NCI-H2171 treated with DMSO at 0.1 percent for 48 hours (cell line): ENCODE measurements at places on chromosomes 1 and 21.

DNA sequence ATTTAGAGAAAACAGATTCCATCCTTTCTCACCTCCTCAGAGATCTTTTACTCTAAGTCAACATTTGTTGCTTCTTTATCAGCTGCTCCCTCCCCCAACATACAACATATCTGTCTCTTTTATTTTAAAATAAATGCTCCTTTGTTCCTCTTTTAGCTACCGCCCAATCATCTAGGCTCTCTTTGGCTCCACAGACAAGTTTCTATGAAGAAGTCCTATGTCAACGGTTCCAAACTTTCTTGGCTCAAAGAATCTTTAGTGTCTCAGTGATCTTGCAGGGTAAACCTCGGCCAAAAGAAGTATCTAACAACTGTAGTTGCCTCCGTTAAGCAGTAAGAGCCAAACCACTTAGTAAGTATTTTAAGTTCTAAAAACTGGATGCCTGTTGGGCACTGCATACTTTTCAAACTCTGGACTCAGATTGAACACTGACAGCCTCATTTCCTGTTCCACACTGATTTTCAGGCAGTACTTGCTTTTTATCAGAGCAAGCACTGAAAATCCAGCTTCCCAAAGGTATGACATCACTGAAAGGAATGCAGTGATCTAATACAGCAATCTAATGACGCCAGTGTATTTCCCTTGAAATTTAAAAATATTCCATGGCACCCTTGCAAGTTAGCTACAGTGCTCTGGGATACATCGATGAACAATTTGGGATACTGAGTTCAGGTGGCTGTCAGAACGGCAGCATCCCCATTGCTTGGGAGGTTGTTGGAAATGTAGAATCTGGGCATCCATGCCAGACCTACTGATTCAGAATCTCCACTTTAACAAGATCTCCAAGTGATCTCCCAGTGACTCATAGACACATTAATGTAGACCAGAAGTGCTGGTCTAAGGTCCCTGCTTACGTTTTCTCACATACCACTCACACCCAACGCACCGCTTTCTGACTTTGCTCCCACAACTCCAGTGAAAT is 26.8 kb downstream of the EGLN1 start:
- no peak for DNase-seq

DNA sequence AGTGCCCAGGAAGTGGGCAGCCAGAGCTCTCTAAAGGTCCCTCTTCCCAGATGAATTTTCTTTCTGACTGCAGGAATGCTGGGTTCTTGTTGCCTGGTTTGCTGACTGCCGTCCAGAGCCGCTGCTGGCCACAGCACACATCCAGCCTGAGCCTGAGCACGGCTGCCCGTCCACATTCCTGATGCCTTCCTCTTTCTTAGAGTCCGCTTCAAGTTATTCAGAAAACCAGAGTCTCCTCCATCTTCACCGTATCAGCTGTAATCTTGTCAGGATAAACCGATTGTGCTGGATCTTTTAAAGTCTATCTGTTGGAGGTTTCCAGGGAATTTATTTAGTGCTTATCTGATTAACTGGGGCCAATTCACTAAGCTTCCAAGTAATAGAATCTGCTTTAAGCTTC is 84.8 kb upstream of the BCAR3 start:
- no peak for DNase-seq

- DNase-seq, result no peak
These were observed at the start of gene CLCNKB for GRCh38 chr1:16043521-16043920. Gene CLCNKB (plus strand): TSS chr1:16043782. CDS start chr1:16044493, 711 bp downstream.

DNA sequence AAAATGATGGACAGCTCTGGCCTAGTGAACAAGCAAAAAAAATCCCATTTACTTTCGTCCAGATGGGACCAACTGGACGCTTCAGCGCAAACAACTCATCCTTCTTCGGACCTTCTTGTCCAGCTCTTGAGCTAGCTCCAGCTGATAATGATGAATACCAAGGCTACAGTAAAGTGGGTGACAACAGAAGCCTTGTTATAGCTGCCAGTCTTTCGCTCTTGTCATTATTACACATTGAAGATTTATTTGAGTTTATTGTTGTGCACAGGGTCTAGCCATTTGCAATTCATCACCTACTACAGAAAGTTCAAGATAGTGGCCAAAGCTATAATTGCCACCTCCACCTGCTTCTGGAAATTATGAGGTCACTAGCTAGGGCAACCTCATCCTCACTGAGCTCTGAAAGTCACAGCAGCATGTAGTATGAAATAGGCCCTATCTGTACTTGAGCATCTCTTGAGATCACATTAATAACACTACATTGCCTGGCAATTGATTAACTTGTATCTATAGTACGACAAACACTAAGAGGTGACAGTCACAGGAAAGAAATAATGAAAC is 76.9 kb downstream of the GPATCH2 start:
- peak; percentile 66 for DNase-seq

DNA sequence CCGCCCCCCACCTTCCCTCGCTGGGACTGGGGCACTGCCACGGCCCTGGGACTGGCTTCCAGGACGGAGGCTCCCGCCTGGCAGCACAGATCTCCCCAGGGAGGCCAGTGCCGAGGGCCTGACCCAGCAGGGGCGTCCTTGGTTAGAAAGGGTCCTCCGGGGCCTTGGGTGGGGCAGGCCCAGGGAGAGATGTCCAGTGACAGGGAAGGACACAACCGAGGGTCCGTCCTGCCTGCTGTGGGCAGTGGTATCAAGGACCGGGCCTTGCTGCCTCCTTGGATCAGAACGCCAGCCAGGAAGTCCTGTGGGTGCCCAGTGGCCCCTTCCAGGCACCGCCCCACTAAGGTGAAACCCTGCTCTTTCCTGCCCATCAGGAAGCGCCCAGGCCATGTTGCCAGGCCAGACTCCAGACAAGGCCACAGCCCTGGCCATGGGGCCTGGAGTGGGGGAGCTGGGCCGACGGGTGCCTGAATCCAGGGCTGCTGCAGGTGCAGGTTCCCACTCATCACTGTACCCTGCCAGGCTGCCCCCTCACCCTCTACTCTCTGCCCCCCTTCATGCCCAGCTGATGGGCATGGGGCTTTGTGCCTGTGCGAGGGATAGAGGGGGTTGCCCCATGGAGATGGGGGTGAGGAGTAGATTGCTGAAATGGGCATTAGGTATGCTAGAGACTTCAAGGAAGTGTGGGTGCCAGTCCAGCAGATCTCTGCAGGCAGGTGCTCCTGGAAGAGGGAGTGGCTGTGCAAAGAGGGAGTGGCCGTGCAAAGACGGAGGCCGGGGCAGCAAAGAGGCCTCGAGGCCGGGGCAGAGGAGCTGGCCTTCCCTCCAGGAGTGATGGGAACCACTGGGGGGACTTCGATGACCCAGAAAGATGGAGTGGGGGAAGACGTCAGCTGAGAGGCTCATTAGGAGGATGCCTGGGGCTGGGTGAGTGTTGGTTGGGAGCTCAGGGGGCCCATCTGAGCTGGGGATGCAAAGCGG is 2.2 kb upstream of the PRKCZ start:
- DNase-seq, result no peak

DNA sequence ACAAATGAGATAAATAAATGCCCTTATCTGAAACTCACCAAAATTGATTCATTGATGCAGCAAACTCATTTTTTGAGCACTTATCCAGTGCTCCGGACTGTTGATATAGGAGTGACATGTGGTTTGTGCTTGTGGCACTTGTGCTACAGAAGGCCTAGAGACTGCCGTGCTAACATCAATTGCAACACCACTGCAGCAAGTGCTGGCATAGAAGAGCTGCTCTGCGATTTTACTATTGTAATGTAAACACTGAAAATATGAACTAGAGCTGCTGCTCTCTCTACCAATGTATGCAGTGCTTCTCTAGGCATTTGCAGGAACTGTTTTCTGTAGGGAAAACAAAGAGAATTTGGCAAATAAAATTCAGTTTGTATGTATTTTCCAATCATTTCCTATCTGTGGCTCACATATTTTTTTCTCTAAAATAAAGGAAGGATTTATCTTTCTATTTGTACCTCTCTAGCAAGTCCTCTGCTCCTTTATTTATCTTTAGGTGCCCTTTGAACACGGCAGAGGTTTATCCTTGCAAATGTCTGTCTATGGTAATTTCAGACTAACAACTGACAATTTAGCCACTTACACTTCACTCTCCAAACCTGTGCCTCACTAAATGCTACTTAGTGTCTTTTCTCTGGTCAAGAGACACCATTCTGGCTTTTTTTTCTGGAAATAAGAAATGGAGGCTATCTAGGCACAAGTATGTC is 409.5 kb upstream of the ADGRL2 start:
- DNase-seq, result peak; percentile 1

- no peak for DNase-seq
These were observed 31.7 kb upstream of the ITLN1 start for GRCh38 chr1:160916666-160917065.

DNA sequence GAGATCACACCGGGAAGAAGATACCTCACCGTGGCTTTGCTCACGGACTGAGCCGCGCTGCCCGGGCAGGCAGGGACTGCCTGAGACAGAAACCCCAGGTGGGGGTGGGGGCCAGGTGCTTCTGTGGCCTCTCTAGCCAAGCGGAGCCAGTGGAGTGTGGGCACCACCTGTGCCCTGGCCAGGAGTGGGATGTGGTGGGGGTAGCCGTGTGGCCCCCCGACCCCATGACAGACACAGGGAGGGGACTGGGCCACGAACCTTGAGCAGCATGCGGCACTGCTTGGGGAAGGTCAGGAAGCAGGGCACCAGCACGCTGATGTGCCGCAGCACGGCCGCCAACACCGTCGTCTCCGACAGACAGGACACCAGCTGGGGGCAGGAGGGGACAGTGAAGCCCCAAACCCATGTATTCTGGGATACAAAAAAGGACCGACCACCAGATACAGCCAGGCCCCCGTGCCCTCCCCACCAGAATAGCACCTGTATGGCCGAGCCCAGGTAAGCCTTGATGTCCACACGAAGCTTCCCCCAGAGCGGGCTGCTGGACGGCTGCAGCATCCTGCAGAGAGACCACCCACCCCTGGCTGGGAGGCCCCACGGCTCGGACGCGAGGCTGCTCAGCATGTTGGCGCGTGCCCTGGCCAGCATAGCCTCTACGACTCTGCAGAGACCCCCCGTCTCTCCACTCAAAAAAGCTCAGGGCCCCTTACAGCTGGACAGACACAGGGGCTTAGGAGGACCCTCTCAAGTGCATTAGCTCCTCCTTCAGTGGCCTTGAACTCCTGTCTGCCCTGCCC is 5.3 kb downstream of the NOC2L start:
- no peak for DNase-seq

- no peak for DNase-seq
These were observed 56.8 kb downstream of the RPRD2 start for GRCh38 chr1:150420560-150421265.

DNA sequence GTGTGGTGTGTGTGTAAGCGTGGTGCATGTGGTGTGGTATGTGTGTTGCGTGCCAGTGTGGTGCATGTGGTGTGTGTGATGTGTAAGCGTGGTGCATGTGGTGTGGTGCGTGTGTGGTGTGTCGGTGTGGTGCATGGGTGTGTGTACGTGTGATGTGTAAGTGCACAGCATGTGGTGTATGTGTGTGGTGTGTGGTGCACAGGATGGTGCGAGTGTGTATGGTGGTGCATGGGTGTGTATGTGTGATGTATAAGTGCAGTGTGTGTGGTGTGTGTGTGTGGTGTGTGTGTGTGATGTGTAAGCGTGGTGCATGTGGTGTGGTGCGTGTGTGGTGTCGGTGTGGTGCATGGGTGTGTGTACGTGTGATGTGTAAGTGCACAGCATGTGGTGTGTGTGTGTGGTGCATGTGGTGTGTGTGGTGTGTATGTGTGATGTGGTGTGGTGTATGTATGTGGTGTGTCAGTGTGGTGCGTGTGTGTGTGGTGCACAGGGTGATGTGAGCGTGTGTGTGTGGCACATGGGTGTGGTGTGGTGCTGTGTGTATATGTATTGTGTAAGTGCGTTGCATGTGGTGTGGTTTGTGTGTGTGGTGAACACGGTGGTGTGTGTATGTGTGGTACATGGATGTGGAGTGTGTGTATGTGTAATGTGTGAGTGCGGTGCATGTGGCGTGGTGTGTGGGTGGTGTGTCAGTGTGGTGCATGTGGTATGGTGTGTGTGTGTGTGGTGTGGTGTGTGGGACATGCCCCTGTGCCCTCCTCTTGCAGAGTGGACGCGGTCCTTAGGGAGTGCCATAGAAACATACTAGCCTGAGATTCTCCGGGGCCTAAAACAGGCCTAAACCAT is 1.1 kb upstream of the C2CD2 start:
- DNase-seq, result no peak

DNA sequence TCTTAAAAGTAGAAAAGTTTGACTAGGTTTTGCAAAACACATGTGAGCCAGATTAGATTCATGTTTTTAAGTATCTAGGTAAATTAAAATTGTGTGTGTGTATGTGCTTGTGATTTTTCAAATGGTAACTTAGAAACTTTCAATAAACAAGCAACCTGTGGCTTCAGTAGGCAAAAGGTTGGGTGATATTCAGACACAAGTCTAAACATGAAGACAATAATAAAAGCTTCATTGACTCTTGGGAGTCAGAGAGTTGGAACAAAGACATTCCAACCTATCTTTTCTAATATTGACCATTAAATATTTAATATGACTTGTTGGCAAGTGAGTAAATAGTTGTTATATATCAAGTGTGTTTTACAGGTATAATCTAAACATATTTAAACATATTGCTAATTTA is 1049.6 kb upstream of the ADGRL4 start:
- peak; percentile 29 for DNase-seq
